ENCODE measurements at places on chromosomes 16 and 17. TPM values are rescaled to one million over a fixed set of nuclear protein-coding genes. Genes with fewer than 3 reads are reported as not detected.

SUMO2 gene
- total RNA-seq: 465 TPM

TMEM92 gene
- total RNA-seq: 1.8 TPM

SMIM22 gene
- total RNA-seq: 7.8 TPM

MMP28 gene
- total RNA-seq: 0.97 TPM

CTF1 gene
- 2.5 TPM for total RNA-seq

CCL17 gene
- total RNA-seq: not detected

MT1A gene
- total RNA-seq: not detected

QPRT gene
- 92.3 TPM for total RNA-seq

NOD2 gene
- 0.12 TPM for total RNA-seq

MYO15A gene
- total RNA-seq: 1.8 TPM

CCL11 gene
- not detected for total RNA-seq

GLP2R gene
- total RNA-seq: not detected

- peaks cover 6% of the 10 kb centered on the region for H3K36me3 ChIP-seq
- no peak overlapping the region for H3K4me3 ChIP-seq
- H3K27me3 ChIP-seq: no peaks in the 10 kb centered on the region
- no peak for DNase-seq
- H3K4me1 ChIP-seq: no peaks in the 10 kb centered on the region
These were observed 10.5 kb downstream of the POLDIP2 start for GRCh38 chr17:28346746-28347246.

GRCh38 chr17:63647065-63647725 lies 25.0 kb downstream of the MAP3K3 start:
- no peaks in the 10 kb centered on the region for H3K27me3 ChIP-seq
- no peaks in the 10 kb centered on the region for H3K4me1 ChIP-seq
- H3K36me3 ChIP-seq: peaks cover 8% of the 10 kb centered on the region
- no peak overlapping the region for H3K27ac ChIP-seq

GRCh38 chr16:26643519-26643918 lies 423.2 kb upstream of the C16orf82 start:
- H3K4me3 ChIP-seq: no peak overlapping the region
- H3K27me3 ChIP-seq: peaks cover 24% of the 10 kb centered on the region
- no peaks in the 10 kb centered on the region for H3K36me3 ChIP-seq
- H3K27ac ChIP-seq: no peak overlapping the region

- H3K4me3 ChIP-seq: no peak overlapping the region
- H3K27ac ChIP-seq: no peak overlapping the region
- H3K36me3 ChIP-seq: peaks cover 4% of the 10 kb centered on the region
- DNase-seq: no peak
- no peaks in the 10 kb centered on the region for H3K27me3 ChIP-seq
These were observed 15.1 kb upstream of the BAIAP2 start for GRCh38 chr17:81019563-81020442.

DNA sequence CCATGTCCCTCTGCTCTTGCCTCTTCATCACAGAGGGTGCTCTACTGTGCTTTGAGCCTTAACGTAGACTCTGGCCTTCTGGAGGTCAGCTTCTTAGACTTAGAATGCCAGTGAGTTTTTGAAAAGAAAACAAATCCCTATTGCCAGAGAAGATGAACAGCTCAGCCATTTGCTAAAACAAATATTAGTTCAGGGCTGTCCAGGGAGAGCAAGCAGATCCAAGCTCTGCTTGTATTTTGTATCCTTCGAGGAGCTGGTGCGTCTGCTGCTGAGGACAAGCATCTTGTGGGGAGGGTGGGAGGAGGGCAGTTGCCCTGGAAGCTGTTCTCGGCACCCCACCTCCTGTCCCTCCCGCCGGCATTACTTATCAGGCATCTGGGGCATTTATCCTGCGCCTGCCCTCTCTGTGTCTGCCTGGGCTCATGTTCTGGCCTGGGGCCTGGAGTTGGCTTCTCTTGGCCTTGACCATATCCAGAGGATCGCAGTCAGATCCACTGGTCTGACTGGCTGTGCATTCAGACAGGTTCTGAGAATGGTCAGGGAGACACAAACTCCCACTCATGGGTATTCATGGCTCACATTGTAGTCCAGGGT lies 173.1 kb upstream of the NLRP1 start:
- H3K27ac ChIP-seq: no peak overlapping the region
- H3K4me3 ChIP-seq: no peak overlapping the region
- H3K27me3 ChIP-seq: peaks cover 35% of the 10 kb centered on the region

GRCh38 chr17:55407641-55408566 lies 13.7 kb downstream of the MMD start:
- no peak overlapping the region for H3K27ac ChIP-seq
- H3K4me1 ChIP-seq: no peaks in the 10 kb centered on the region
- no peak for DNase-seq
- no peaks in the 10 kb centered on the region for H3K27me3 ChIP-seq

DNA sequence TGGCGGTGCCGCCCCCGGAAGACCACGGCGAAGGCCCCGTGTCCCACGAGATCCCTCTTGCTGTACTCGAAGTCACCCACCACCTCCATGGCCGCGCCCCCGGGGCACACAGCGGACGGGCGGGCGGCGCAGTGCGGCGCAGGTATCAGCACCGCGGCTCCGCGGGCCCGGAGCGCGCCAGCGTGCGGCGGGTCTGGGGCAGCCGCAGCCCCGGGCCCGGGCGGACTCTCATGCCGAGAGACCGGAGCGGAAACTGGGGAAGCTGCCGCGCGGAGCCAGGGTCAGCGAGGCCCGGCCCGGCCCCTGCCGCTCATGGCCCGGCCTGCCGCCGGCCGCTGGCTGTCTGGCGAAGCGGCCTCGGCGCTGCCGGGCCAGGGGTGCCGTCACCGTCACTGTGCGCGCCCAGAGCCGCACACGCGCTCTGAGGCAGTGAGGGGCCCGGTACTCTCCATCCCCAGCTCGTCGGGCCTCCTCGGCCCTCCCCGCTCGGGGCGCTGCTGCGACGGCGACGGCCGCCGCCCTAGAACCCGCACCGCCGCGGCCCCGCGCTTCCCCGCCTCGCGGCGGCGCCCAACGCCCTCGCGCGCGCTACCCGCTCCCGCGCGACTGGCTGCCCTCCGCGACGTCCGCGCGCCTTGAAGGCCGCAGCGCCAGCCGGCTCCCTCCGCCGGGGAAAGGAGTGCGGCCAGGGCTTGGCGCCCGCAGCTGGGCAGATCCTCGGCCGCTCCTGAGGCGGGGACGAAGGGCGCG lies at the start of gene ULK2:
Gene ULK2, minus strand, starts transcription at position 608 of the 750 bp plus-strand sequence. Its CDS starts 519 bp downstream, at position 89.
- peak within 1 kb of the TSS; percentile 91 for H3K4me3 ChIP-seq
- no peaks in the 10 kb centered on the region for H3K27me3 ChIP-seq
- H3K27ac ChIP-seq: peak within 1 kb of the TSS; percentile 80
- DNase-seq: peak; percentile 84
- H3K36me3 ChIP-seq: peaks cover 4% of the 10 kb centered on the region

GRCh38 chr16:62816971-62817519 lies 780.8 kb upstream of the CDH8 start:
- H3K4me3 ChIP-seq: no peak overlapping the region
- no peaks in the 10 kb centered on the region for H3K36me3 ChIP-seq
- H3K27me3 ChIP-seq: peaks cover 11% of the 10 kb centered on the region
- no peak overlapping the region for H3K27ac ChIP-seq
- peaks cover 13% of the 10 kb centered on the region for H3K4me1 ChIP-seq

GRCh38 chr16:11238272-11239202 lies 17.5 kb downstream of the SOCS1 start:
- H3K27me3 ChIP-seq: no peaks in the 10 kb centered on the region
- H3K4me1 ChIP-seq: no peaks in the 10 kb centered on the region
- DNase-seq: no peak
- H3K27ac ChIP-seq: no peak overlapping the region

DNA sequence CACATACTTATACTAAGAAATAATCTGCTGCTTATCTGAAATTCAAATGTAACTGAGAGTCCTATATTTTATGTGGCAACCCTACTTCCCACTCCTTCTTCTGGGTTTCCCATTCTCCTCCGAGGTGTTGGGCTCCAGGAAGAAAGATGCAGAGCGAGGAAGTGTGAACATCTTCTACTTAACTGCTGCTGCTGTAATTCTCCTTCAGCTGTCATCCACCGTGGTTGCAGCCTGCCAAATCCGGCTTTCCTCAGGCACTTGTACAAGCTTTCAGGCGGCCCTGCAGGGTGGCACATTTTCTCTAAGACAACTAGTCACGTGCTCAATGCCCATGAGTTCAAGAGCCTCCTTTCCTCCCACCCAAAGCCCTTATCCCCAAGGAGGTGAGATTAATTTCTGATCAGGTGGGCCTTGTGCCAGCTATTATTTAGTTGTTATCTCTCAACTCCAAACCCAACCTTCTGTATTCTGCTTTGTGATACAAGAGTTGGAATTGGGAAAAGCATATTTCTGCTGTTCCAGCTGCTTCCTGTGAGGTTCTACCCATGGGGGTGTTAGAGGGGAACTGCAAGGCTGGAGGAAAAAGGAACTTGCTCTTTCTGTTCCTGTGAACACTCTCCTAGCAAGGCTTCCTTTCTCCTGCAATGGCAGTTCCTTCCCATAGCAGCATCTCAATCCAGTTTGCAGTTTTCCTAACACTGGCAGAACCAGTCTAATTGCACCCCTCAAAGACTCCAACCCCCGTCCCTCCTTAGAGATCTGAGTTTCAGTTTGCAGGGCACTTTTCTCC lies 67.6 kb upstream of the RBBP6 start:
- no peak overlapping the region for H3K27ac ChIP-seq
- H3K4me1 ChIP-seq: no peaks in the 10 kb centered on the region
- H3K36me3 ChIP-seq: no peaks in the 10 kb centered on the region
- no peak overlapping the region for H3K4me3 ChIP-seq

- no peaks in the 10 kb centered on the region for H3K36me3 ChIP-seq
- H3K27me3 ChIP-seq: no peaks in the 10 kb centered on the region
- H3K4me3 ChIP-seq: no peak overlapping the region
- H3K27ac ChIP-seq: no peak overlapping the region
- no peaks in the 10 kb centered on the region for H3K4me1 ChIP-seq
These were observed 17.6 kb downstream of the PRSS27 start for GRCh38 chr16:2702438-2702825.

- no peaks in the 10 kb centered on the region for H3K27me3 ChIP-seq
- H3K4me1 ChIP-seq: peaks cover 22% of the 10 kb centered on the region
- DNase-seq: no peak
- H3K4me3 ChIP-seq: no peak overlapping the region
These were observed 3.6 kb upstream of the TMIGD1 start for GRCh38 chr17:30337393-30337999.

GRCh38 chr17:82256242-82256885 lies 17.1 kb downstream of the CSNK1D start:
- H3K4me3 ChIP-seq: no peak overlapping the region
- H3K27ac ChIP-seq: no peak overlapping the region
- peaks cover 48% of the 10 kb centered on the region for H3K36me3 ChIP-seq
- no peak for DNase-seq
- no peaks in the 10 kb centered on the region for H3K4me1 ChIP-seq

DNA sequence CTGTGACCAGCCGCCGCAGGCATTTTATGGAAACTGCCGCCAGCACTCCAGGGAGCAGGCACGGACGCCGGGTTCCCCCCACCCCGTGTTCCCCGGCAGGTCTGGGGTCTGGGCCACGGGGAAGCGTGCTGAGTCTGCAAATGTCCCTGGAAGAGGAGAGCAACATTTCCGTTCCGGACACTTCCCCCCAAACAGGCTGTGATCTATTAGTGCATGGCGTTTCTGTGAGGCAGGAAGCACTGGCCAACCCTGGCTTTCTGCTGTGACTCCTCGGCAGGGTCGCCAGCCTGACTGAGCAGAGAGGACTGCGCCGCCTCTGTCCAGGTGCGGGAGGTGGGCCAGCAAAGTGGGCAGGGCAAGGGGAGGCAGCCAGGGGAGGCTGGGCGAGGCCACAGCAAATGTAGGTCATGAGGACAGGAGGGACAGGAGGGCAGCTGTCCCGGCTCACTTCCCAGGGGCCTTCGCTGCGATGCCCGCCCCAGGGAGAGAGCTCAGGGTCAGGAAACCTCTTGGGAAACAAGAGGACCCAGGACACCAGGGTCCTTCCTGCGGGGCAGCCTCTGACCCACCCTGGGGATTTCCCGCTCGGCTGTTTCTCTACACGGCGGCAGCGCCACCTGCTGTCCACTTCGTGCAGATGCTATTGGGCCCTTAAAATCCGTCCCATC lies 9.5 kb downstream of the FOXF1 start:
- H3K4me3 ChIP-seq: no peak overlapping the region
- DNase-seq: no peak
- H3K36me3 ChIP-seq: no peaks in the 10 kb centered on the region
- no peak overlapping the region for H3K27ac ChIP-seq
- H3K27me3 ChIP-seq: peaks cover 83% of the 10 kb centered on the region
- H3K4me1 ChIP-seq: no peaks in the 10 kb centered on the region

DNA sequence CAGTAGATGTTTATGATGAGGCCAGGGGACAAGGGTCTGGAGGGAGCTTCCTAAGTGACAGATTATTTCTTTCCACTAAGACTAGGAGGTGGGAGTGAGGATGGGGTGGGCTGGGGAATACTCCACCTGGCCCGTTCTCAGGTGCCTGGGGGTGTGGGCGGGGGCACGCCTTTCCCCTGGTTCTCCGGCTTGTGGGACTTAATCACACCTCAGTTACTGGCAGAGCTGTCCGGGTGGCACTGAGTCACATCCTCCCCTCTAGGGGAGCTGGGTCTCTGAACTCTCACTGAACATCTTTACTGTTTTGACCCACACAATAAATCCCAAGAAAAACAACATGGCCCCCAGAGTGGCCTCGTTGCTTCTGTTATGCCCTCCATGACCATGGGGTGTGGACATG lies 332.8 kb downstream of the MAF start:
- peaks cover 9% of the 10 kb centered on the region for H3K27me3 ChIP-seq
- no peak for DNase-seq
- H3K4me3 ChIP-seq: no peak overlapping the region
- H3K27ac ChIP-seq: no peak overlapping the region
- no peaks in the 10 kb centered on the region for H3K4me1 ChIP-seq
- no peaks in the 10 kb centered on the region for H3K36me3 ChIP-seq

DNA sequence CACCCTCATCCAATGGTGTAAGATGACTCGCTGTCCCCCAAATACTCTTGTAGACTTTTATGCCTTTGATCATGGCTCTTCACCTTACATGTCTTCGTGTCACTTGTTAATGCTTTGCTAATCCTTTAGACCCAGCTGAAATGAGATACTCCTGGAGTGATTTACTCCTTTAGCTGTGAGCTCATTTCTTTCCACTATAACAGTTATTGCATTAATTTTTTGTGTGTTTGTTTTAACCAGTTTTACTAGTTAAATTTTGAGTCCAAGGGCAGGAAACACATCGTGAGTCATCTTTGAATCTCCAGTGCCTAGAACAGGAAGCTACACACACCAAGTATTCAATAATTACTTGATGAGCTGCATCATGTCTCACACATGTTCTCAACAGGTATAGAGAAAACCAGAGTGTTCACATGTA lies 6.5 kb upstream of the CTCF start:
- DNase-seq: no peak
- no peaks in the 10 kb centered on the region for H3K36me3 ChIP-seq
- H3K4me1 ChIP-seq: peaks cover 8% of the 10 kb centered on the region
- H3K27me3 ChIP-seq: no peaks in the 10 kb centered on the region

- no peaks in the 10 kb centered on the region for H3K36me3 ChIP-seq
- H3K27ac ChIP-seq: no peak overlapping the region
- DNase-seq: no peak
- H3K4me3 ChIP-seq: no peak overlapping the region
- no peaks in the 10 kb centered on the region for H3K4me1 ChIP-seq
- H3K27me3 ChIP-seq: peaks cover 29% of the 10 kb centered on the region
These were observed 25.8 kb downstream of the PIK3R5 start for GRCh38 chr17:8939496-8940334.

DNA sequence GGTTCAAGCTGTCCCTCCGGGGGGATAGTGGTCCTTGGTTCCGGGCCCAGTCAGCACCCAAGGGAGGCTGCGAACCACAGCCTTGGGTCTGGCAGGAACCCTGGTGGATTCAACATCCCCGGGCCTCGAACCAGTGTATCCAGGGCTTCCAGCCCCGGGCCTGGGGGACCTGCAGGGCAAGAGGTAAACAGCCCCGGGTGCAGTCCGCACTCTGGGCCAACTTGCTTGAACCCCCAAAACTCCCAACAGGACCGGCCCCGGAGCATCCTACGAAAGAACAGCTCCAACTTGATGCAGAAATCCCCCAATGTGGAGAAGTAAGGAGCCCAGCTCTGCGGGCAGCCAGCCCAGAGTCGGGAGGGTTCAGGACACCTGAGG lies 1.5 kb upstream of the NEURL4 start:
- no peaks in the 10 kb centered on the region for H3K36me3 ChIP-seq
- DNase-seq: no peak
- peak overlapping the region; percentile 93 for H3K4me3 ChIP-seq
- H3K27me3 ChIP-seq: no peaks in the 10 kb centered on the region
